EL (cell line): ENCODE measurements at places on chromosomes 11 and 22.

- DNase-seq: peak; percentile 41
These were observed 295.6 kb downstream of the NTM start for GRCh38 chr11:131666006-131666405.

DNA sequence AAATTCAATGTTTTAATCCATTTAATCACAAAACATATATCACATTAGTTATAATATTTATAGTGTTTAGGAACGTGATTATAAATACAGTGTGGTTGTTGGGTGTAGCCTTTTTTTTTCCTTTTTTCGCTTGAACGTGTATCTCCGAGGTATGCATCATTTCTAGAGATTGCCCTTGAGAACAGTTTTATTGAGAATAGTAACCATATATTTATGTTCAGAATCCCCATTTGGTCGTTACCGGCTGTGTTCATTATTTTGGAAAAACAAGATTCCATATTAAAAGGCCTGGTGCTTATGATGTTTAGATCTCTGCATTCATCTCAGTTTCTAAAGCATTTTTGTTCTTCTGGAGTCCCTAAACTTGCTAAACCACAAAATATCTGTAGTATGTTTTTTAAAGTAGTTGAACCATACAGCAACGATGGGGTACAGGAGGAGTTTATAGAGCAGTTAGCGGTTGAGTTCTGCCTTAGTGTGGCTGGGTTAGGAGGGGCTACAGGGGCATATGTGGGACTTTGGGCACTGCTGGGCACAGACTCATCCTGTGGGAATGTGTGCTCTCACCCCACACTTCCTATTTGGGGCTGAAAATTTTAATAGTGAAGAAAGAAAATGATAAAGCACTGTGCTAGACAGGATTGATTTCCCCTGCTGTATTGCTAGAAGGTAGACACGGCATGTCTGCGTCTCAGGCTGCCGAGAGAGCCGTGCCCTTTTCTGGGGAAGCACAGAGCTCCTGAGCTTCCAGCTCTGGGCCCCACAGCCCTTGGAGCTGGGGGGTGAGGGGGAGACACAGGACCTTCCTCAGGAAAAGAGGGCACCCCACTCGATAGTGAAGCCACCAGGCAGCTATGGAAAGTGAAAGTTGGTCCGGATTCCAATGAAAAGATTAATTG lies 81.5 kb upstream of the PPARA start:
- DNase-seq: peak; percentile 94

DNA sequence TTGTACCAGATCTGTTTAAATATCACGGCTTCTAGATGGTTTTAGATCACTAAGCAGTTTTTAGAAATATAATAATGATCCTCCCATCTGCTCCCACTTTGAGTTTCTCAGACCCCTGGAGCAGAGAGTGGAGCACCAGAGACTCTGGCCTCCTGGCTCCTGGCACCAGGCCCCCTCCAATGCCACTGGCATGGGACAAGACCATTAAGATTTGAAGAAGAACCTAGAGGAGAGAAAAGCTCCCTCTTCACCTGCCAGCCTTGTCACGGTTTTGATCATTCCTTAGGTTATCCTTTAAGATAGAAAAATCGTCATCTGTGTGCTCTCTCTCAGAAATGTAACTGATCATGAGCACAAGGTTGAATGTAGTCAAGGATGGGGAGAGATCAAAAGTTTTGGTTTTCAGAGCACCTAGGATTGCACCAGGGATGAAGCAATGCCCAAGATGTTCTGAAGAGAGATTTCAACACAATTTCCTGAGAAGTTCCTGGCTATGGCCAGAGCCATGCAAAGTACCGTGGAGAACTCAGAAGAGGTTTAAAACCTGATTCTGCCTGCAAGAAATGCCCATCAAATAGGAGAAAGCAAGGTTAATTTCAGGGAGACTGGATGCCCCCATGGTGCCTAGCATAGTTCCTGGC lies 22.2 kb downstream of the IL10RA start:
- DNase-seq: no peak

- no peak for DNase-seq
These were observed 906.7 kb upstream of the CHORDC1 start for GRCh38 chr11:91129596-91129995.

GRCh38 chr11:86919557-86920210 lies 35.5 kb downstream of the FZD4 start:
- peak; percentile 70 for DNase-seq

- DNase-seq: no peak
These were observed 55.4 kb downstream of the QSER1 start for GRCh38 chr11:32947978-32948377.
